ENCODE measurements at places on chromosomes 7 and 10.

GRCh38 chr7:18212758-18213157 is 185.1 kb upstream of the PRPS1L1 start:
- DNase-seq = peak; percentile 68

- DNase-seq = no peak
Measured at GRCh38 chr10:70125918-70126552, 6.6 kb downstream of the AIFM2 start.

DNA sequence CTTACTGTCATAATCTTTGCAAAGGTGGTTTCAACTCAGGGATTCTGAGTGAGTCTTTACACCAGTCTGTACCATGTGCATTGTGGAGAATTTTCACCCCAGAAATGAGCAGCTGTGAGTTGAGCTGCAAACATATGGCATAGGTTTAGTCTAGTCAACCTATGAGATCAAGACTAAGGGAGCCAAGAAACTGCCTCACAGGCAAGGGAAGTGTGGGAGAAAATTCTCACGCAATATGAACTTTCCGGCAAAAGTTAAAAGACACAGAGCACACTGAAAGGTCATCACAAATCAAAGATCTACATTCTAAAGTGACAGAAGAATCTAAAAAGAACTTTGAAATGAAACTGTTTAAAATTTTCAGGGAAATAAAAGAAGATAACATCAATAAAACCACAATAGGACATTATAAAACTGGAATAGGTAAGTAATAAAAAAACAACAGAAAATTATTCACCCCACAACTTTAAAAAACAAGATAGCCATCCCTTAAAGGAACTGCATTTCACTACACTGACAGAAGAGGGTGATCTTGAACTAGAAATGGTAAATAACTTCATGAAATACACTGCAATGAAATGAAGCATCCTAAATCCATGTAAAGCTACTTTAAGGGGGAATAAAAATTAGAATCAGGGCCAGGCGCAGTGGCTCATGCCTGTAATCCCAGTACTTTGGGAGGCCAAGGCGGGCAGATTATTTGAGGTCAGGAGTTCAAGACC is 63.5 kb downstream of the LGI1 start:
- DNase-seq = peak; percentile 26

GRCh38 chr10:96988426-96988825 is 156.3 kb downstream of the LCOR start:
- DNase-seq = no peak

DNA sequence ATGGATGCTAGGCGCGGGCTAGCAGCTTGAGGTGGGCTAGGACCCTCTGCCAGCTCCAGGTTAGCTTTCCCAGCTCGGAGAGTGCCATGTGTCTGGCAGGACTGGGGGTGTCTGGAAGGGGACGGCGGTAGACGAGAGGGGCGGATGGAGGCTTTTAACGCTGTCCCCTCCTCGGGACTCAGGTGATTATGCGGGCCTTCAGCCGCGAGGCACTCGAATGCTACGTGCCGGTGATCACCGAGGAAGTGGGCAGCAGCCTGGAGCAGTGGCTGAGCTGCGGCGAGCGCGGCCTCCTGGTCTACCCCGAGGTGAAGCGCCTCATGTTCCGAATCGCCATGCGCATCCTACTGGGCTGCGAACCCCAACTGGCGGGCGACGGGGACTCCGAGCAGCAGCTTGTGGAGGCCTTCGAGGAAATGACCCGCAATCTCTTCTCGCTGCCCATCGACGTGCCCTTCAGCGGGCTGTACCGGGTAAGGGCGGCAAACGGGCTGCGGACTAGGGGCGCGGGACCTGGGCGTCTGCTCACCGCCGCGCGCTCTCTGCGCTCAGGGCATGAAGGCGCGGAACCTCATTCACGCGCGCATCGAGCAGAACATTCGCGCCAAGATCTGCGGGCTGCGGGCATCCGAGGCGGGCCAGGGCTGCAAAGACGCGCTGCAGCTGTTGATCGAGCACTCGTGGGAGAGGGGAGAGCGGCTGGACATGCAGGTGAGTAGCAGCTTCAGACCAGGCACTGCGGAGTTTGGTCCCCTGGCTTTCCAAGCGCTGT is 1.1 kb downstream of the CYP26A1 start:
- no peak for DNase-seq

- DNase-seq = no peak
Measured at GRCh38 chr7:8092140-8092539, 123.5 kb downstream of the GLCCI1 start.

- no peak for DNase-seq
Measured at GRCh38 chr10:124049484-124049883, 43.9 kb downstream of the CHST15 start.

- DNase-seq = no peak
Measured at GRCh38 chr10:133422807-133423771, 1.3 kb downstream of the SPRN start.

- no peak for DNase-seq
Measured at GRCh38 chr7:158281441-158281840, 306.2 kb downstream of the PTPRN2 start.

GRCh38 chr7:100517305-100517704 is 21.7 kb upstream of the AGFG2 start:
- no peak for DNase-seq

- DNase-seq = no peak
Measured at GRCh38 chr7:113756250-113756649, 162.6 kb downstream of the PPP1R3A start.

GRCh38 chr7:67723591-67723990 is 727.0 kb downstream of the TYW1 start:
- DNase-seq = no peak

- DNase-seq = no peak
Measured at GRCh38 chr7:79149831-79150230, 303.6 kb downstream of the MAGI2 start.

- DNase-seq = no peak
Measured at GRCh38 chr7:30389791-30390190, 88.8 kb downstream of the NOD1 start.

DNA sequence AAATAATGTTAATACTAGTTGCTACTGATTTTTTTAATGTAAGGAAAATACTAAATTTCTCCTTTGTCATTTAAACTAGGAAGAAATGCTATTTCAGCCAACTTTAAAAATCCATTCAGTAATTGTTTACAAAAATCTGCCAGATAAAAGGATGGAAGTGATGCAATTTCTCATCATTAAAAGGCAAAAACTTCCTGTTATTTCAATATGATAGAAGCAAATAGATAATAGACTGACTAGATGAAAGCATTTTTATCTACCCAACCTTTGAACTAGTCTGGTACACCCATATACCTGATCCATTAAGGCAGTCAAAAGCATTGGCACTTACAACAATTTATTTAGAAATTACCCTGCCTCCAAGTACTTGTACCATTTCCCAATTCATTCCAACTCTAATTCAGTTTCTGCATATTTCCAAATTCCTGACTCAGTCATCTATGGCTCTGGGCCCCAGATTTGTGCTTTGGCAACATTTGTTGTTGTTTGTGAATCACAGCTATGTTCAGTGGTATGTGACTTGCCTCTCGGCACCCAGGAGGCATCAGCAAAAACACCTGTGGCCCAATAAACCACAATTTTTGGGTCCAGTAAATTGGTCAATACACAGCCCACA is 482.6 kb upstream of the SEMA3A start:
- peak; percentile 62 for DNase-seq

DNA sequence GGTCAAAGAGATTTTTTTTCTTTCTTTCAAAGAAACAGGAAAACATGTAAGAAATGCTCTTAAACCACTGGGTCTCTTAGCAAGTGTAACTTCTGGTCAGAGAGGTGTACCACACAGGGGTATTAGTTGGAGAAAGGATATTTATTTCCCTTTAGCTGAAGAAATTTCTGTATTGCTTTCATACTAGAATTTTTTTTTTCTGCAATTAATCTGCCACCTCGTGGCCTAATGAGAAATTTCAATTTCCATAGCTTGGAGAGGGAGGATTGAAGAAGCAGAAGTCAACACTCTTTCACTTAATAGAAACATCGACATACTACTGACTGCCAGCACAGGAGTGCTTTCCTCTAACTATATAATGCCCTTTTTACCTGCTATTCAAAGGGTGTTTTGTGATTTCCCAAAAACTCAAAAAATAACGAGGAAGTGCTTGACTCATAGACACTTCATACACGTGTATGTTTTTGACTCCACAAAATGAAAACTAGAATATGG is 177.6 kb upstream of the NAMPT start:
- peak; percentile 35 for DNase-seq

DNA sequence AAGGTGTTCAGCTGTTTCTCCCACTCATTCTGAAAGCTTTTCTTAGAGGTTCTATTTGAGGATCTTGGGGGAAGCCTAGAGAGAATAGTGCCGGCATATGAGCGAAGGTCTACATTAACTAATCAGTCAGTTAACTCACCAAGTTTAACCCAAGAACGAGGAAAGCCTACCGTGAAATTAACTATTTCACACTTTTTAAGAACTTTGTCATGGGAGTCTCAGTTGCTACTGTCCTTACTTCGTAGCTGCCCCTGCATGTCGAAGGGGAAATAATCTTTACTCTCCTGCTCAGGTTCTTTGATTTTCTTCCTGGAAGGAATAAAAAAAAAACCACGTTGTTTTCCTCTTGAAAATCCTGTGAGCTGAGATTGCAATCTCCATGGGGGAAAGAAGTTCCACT is 115.1 kb downstream of the FRMD4A start:
- no peak for DNase-seq

- DNase-seq = peak; percentile 96
Measured at GRCh38 chr7:94697035-94697974, 41.4 kb upstream of the SGCE start.

GRCh38 chr10:45450866-45451265 is 76.8 kb downstream of the ALOX5 start:
- DNase-seq = no peak

- no peak for DNase-seq
Measured at GRCh38 chr10:48845512-48845911, 94.1 kb downstream of the LRRC18 start.

- no peak for DNase-seq
Measured at GRCh38 chr10:26335574-26336093, 102.5 kb upstream of the APBB1IP start.

DNA sequence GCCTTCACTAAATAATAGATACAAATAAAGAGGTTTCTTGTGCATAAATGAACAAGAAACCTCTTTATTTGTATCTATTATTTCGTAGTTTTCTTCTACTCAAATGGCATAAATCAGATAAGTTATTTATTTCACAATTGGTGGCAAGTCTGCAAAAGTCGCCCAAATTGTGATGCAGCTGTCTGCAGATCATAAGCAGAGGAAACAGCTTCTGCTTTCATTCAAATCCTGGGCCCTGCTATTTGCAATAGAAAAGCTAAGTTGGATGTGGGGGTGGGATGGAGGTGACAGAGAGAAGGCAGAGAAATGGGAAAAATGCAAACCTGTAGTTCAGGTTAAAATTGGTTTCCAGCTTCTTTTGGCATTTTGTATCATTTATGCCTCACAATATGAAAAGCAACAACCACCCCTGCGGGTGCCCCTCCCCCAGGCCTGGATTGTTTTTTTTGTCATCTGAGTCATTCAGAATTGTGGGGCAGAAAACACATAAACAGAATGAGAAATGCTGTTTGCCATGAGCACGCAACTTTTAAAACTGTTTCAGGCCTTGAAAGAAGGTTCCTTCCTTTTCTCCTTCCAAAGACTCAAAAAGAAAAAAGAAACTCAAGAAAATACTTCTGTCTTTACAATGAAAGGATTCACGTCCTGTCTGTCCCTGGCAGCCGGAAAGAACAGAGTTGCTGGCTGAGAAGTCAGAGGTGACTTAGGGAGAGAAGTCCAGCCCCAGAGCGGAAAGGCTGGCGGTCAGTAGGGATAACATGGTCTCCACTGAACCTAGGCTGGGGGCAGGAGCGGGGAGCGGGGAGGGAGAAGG is 132.9 kb downstream of the BAMBI start:
- no peak for DNase-seq

GRCh38 chr10:21520949-21521348 is 4.5 kb downstream of the SKIDA1 start:
- DNase-seq = no peak

DNA sequence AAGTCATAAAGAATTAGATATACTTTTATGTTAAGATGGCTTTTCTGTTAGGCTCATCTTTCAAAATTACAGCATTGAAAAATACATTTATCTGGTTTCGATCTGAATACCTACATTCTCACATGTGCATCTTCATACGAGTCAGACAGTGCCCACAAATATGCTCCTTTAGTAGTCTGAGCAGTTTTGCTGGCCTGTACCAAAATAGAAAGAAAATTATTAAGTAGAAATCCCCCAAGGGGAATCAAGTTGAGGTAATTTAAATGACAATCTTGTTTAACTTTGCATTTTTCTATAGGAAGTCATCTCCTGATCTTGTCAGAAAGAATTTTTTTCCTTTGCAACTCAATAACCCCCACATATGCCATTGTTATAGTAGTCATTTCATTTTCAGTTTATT is 287.4 kb upstream of the SEMA3D start:
- peak; percentile 41 for DNase-seq

DNA sequence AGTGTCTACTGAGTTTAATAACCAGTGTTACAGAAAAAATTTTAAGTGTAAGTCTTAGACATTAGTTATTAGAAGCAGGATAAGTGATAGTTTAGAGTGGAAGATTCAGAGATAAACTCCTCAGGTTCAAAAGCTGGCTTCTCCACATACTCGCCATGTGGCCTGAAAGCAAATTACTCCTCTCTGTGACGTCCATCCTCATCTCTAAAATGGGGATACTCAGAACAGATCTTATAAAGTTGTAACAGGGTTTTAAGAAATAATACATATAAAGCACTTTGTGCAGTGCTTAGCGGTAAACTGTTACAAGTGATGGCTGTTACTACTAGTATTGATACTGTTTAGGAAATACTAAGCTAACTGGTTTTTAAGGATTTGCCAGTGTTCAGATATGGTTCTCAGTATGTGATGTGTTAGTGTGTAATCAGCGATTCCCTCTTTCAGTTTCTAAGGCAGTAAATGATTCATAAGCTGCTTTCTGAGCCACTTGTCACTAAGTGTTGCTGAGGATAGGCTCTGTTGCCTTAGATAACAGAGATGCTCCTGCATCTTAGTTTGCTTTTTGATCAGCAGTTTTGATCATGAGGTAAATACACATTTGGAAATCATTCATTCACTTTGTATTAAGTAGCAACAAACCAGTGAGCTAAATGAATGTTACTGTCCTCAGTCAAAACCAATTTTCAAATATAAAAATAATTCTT is 58.7 kb downstream of the CYP51A1 start:
- no peak for DNase-seq

GRCh38 chr7:151082141-151083070 is 887 bp downstream of the TMUB1 start:
- peak; percentile 4 for DNase-seq

DNA sequence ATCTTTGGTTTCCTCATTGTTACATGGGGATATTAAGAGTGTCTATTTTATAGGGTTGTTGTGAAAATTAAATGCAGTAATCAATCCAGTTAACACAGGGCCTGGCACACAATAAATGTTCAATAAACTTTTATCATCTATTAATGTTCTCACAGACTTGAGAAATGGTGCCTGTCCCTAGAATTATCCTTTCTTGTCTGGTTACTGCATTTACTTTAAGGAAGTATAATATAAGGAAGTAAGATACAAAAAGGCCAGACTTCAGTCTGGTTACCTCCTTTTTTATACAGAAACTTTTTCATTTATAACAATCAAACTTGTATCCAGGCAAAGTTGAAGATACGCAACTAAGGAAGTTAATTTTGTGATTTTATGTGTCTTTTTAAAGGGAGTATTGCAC is 117.0 kb downstream of the LHFPL3 start:
- DNase-seq = no peak

GRCh38 chr7:115679976-115680375 is 350.6 kb downstream of the TFEC start:
- peak; percentile 62 for DNase-seq

All from HCEC 1CT (cell line).